ENCODE measurements at places on chromosomes 3 and 15.

DNA sequence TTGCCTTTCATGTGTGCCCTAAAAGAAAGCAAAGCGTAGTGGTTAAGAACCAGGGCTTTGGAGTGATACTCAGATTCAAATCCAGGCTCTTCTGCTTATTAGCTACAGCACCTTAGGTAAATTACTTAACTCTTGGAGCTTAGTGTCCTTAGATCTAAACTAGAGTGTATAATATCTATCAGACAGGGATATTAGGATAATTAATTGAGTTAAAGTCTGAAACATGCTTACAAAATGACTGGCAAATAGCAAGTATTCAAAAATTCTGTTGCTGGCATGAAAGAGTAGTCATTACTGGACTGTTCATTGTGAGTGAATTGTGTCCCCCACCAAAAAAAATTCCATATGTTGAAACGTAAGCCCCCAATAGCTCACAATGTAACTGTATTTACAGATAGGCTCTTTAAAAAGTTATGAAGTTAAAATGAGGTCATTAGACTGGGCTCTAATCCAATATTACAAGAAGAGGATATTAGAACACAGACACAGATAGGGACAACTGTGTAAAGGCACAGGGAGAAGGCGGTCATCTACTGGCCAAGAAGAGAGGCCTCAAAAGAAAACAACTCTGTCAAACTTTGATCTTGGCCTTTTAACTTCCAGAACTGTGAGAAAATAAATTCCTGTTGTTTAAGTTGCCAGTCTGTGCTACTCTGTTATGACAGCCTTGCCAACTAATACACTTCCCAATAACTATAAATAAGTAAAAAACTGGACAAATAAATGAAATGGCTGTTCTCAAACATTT lies 60.4 kb upstream of the LRRC3B start:
- no peak for DNase-seq

- DNase-seq = no peak
Measured at GRCh38 chr3:58591517-58592510, 14.6 kb upstream of the FAM107A start.

GRCh38 chr3:176097027-176097426 lies 1100.3 kb downstream of the TBL1XR1 start:
- no peak for DNase-seq

- no peak for DNase-seq
Measured at GRCh38 chr3:17157713-17158112, 273.0 kb downstream of the PLCL2 start.

GRCh38 chr3:116579840-116580239 lies 129.7 kb upstream of the TUSC7 start:
- DNase-seq = no peak

GRCh38 chr15:79036323-79036722 lies 54.3 kb downstream of the RASGRF1 start:
- DNase-seq = no peak

DNA sequence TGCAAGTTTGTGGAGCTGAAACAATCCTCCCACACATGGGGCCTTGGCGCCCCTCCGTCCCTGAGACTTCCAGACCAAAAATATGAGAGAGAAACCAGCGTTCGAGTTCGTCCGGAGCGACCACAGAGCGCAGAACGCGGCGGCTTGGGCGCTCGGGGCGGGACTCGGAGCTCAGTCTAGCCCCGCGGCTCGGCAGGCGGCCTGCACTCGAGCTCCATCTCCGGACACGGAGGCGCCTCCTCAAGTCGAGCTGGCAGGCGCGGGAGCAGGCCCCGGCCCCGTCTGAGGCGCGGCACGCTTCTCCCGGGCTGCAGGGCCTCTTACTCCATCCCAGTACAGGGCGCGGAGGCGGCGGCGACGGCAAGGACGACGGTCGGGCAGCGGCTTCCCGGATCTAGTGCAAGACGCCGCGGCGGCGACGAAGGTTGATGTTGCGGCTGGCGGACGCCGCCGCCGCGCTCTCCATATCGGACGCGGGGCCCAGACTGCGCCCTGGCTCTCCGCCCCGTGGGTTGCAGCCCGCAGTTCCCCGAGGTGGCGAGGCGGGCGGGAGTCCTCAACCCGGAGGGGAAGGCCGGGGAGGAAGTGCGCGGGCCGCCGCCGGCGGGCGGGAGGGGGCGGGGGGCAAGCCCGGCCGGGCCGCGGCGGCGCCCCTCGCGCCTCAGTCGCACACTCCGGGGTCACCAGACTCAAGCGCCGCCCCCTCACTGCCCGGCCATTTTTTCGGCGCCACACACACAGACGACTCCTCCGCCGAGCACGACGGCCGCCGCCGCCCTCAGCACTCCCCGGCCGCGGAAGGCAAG lies 674 bp downstream of the MSL2 start:
- DNase-seq = peak; percentile 83

GRCh38 chr3:42844815-42845214 lies 30.9 kb downstream of the CYP8B1 start:
- DNase-seq = no peak

GRCh38 chr3:62582495-62583172 lies 209.3 kb upstream of the FEZF2 start:
- DNase-seq = no peak

DNA sequence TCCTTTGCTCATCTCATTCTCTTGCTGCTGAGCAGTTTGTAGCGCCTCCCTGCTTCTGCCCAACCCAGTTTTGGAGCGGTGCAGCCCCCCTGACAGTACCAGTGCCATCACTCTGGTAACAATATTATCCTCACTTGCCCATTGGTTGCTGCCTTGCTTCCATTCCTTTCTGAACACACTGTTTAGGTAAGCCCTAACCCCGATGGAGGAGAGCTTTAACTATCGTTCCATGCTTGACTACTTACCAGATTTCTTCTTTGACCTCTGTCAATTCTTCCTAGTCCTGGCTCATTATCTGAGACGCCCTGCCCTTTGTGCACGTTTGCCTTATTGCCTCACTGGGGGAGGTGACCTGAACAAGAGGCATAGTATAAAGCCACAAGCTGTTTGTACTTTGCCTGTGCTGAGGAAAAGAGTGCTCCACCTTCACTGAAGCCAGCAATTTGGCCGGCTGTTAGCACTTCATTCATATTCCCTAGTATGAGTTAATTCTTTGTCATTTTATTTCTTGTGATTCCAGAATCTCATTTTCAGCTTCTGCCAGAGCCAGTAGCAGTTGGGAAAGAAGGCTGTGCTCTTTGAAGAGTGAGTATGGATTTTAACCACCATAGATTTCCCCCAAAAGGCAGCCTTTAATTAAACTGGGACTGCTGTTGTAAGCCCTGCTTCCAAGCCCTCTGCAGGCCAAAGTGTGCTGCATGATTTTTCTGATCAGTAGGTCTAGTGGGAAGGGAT lies 11.9 kb downstream of the ABHD6 start:
- DNase-seq = no peak

- DNase-seq = no peak
Measured at GRCh38 chr3:123337948-123338619, 110.8 kb downstream of the ADCY5 start.

DNA sequence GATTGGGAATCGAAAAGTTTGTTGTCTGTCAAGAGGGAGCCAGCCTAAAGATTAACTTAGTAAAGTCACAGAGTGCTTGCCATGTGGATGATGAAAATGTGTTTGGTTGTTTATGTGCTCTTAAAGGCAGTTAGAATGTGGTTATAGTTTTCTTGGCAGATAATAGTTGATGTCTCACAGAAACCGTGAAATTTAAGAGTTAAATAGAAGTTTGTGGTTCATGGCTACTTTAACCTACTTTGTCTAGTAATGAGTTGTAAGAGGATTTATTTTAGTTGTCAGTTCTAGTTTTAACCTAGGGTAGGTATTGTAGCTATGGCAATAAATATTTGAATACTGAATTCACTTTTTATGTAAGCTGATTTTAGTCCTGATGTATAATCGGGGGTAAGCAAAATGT lies 36.4 kb upstream of the EIF3J start:
- no peak for DNase-seq

GRCh38 chr3:171315101-171315500 lies 145.1 kb downstream of the TNIK start:
- DNase-seq = no peak

DNA sequence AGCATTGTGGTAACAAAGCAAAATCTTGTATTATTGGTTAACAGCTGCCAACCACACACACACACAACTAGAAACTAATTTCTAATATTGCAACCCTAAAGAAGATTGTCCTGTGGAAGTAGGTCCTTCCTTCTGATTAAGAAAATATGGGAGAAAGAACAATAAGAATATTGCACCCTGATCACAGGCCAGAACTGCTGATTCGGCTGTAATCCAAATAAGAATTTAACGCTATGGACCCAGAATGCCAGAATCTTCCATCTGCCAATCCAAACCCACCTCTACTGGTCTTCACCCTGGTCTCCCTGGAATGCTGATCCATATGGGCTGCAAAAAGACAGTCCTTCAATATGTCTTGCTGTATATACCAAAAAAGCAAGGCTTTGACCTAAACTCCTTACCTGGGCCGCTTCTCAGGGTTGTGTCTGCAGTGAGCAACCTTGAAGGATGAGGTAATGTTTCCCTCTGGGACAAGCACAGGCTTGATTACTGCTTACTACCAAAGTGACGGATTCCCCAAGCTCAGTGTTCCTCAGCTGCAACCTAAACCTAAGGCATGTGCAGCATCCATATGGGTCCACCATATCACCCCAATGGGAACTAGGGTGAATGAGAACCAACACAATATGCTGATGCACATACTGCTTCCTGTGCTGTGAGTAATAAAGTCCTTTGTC lies 8.0 kb downstream of the CCDC14 start:
- DNase-seq = no peak

DNA sequence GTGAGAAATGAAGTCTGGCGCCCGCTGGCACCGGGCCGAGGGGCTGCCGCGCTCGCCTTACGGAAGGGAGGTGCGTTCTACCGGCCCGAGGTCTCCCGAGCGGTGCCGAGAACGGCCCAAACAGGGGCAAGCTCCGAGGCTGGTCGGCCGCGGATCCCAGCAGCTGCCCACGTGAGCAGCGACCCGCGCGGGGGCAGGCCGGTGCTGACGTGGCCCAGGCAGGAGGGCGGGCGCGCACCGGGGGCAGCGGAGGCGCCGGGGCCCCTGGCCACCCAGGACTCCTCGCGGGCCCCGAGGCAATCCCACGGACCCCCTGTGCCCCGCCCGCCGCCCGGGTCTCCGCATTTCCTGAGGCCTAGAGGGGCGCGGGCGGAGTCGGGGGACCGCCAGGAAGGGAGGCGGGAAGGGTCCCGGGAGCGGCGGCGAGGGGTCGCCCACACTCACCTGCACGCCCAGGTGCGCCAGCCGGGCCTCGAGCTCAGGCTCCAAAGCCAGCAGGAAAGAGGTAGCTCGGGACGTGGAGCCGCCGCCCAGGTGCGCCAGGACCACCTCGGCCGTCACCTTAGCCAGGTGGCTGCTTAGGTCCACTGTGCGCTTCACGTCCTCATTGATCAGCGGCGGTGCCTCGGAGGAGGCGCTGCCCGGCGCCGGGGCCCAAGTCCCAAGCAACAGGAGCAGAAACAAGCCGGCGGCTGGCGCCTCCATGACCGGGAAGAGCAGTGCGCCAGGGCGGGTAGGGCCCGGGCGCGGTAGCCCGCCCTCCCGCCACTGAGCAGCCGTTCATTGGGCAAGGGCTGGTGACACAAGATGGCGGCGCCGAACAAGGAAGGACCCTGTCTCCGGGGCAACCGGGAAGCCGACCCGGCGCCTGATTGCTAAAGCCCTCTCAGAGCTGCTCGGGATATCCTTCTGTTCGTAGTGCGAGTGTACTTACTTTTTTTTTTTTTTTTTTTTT lies at the start of gene RPN1:
Gene RPN1 (minus strand): TSS at position 723 of the 955 bp plus-strand sequence. CDS start 18 bp downstream, at position 705.
- peak; percentile 96 for DNase-seq

DNA sequence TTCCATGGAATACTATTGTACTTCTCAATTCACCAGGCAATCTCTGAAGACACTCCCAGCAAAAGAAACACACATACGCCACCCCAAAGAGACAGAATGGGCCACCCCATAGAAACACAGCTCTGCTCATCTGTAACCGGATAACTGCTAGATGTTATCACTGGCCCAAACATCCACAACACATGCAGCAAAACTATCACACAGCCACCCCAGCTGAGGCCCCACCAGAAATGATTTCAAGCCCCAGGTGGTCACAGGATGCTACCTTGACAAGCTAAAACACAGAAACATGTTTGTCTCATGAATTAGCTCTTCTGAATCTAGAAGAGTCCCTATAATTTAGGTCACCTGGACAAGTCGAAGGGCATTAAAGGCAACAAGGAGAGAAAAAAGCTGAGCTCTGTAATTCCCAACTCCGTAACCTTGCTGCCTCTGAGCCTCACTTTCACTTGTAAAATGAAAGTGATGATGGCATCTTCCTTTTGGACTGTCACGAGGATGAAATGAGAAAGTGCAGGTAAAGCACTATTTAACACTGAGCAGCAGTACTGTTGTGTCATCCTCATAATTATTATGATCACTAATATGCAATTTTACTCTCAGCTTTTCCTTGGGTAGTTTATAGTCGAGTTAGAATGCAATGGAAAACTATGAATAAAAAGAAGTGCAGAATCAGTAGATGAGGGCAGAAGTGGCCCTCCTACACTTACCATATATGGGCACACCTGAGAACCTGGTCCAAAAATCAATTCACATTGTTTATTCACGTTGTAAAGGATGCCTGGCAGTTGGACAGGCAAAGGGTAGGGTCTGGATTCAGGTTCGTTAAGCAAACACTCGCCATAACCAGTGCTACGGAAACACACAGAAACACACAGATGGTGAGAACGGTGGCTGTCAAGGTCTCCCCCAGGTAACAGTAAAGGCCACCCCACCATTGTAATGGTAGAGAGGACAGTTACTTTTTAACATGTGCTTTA lies 38.6 kb downstream of the ADAMTS9 start:
- no peak for DNase-seq
